Thoracic aorta (tissue), 2 donors: ENCODE measurements at places on chromosomes 16 and 17.

GRCh38 chr17:66302761-66303626 is 581 bp downstream of the PRKCA start:
- DNase-seq: peak; percentile 11

DNA sequence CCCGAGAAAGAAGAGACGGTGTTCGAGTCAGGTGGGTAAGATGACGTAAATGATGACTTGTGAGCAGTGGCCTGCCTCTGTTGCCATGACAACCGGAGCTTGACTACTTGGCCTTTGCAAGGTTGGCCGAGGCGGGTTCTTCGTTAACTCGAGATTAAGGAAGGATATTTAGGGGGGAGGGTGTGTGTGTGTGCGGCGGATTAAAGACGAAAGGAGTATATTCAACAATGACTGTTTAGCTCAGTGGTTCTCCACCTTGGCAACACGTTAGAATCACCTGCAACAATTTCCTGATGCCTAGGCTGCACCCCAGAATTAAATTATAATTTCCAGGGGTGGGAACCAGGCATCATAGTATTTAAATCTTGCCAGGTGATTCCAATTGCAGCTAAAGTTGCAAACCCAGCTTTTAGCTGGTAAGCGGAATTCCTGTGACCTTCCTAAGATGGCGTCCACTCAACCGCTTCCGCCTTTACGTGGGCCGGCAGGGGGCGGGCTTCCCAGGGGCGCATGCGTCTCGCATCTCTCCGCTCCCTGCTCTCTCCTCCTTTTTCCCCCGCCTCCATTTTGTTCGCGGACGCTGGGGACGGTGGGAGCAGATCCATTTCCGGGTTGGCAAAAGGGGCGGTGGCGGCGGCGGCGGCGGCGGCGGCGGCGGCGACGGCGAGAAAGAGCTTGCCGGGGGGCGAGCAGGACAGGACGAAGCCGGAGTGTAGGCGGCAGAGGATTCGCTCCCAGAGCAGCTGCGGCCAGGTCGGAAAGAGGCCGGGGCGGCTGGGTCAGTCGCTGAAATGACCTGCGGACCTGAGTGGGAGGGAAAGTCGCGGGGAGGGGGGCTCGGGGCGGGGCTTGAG is at the start of gene WIPF2:
WIPF2 (plus strand) TSS at position 565 of the 854 bp plus-strand sequence. CDS start 37,156 bp downstream, outside the sequence.
- DNase-seq: peak; percentile 84

DNA sequence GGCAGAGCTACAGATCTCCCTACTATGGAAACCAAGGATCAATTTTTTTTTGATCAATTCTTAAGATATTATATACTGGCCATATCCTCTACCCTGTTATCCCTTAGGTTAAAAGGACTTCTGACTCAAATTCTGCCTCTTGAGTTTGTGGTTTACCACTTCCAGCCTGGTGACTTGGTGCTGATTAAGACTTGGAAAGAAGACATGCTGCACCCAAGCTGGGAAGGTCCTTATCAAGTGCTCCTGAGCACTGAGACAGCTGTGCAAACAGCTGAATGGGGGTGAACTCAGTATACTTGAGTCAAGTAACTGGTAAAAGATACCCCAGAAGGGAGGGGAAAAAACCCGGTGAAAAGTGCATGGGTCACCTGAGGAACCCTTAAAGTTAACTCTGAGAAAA is 20.5 kb upstream of the SPACA3 start:
- no peak for DNase-seq

GRCh38 chr16:66923247-66923731 is 2.0 kb downstream of the RRAD start:
- no peak for DNase-seq

DNA sequence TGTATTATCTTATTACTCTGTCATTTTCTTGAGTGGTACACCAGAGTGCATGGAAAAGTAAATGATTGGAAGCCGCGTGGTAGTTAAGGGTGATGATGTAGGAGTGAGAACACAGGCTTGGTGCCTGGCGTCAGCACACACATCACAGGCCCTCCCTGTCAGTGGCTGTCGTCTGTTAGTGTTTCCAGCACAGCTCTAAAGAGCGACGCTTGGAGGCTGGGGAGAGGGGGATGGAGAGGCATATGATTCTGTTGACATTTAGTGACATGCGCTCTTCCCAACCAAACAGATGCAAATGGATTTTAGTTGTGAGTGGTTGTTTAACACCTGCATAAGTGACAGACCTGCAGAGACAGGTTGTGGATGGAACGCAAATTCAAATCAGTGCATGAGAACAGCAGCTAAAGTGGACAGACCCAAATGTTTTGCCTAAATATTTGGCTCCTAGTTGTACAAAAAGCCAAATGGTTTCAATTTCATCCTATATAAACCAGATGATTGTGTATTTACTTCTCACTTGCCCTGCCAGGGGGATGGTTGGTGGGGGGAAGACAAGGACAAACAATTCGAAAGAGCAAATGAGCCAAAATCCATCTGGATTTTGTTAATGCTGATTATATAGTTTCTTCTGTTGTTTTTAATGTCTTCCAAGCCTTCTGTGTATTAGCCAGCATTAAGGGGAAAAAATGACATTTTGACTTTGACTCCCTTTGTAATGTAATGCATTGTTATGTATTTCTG is 222.3 kb downstream of the WWOX start:
- no peak for DNase-seq

DNA sequence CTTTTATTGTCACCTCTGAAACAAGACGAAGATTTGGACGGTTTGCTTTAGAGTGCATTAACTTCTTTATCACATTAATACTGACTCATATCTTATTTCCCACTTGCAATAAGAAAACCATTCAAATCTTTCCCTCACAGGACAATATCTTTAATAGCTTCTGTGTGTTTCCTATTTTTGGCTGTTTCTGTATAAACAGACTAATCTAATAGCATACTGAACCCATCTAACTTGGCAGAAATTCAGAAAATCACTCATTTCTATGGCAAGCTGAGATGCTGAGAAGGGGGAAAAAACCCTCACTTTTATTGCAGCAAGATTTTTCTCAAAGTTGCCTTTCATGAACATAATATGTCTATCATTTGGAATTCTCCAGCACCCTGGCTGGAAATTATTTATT is 524.9 kb downstream of the WWOX start:
- DNase-seq: no peak

DNA sequence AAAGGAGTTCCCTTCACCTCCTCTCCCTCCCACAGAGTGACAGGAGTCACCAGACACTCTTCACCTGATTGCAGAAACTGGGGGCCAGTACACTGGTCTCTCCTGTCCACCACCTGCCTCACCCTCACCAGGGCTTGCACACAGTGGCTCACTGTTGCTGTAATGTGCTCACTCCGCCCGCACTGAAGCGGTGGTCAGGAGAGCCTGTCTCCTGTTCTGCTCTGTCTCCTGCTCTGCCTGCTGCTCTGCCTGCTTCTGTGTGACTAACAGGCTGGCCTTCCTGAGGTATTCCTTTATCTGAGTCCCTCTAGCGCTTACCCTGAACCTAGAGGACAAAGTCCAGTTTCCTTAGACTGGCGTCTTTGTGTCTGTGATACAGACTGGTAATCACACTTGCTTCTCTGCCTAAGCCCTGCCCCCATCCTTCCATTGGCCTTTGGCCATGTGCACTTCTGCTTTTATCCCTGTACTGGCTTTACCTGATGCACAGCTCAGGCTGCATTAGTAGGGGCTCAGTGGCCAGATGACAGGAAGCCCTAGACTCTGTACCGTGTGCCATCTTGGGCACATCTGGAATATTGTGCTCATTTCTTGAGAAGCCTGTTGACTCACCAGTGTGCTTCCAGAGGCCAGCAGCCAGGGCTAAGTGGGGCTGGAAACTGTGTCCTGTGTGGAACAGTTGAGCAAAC is 13.3 kb downstream of the PROCA1 start:
- DNase-seq: no peak

DNA sequence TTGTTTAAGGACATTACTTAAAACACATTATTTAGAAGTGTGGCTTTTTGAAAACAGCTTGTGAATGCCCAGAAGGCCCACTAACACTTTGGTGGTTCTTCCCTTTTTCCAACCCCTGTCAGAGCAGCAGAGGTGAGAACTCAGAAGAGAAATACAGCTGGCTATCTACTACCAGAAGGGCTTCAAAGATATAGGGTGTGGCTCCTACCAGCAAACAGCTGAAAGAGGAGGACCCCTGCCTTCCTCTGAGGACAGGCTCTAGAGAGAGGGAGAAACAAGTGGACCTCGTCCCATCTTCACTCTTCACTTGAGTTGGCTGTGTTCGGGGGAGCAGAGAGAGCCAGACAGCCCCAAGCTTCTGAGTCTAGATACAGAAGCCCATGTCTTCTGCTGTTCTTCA is 6.9 kb upstream of the RAPGEFL1 start:
- no peak for DNase-seq

DNA sequence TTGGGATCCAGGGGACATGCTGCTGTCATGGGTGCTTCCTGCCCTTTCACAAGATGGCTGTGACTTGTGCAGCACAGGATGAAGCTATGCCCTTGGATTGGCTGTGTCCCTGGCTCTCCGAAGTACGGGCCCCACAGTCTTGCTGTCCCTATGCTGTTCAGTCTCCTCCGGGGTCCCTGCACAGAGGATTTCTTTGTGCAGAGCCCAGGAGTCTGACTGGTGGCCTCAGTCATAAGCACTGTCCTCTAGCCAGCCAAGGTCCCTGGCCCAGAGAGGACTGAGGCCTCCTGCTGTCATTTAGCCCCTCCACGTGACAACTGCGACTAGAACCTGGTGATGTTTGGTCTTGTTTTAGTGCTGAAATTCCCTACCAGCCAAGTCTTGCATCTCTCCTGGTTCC is 42.4 kb upstream of the CRISPLD2 start:
- no peak for DNase-seq

DNA sequence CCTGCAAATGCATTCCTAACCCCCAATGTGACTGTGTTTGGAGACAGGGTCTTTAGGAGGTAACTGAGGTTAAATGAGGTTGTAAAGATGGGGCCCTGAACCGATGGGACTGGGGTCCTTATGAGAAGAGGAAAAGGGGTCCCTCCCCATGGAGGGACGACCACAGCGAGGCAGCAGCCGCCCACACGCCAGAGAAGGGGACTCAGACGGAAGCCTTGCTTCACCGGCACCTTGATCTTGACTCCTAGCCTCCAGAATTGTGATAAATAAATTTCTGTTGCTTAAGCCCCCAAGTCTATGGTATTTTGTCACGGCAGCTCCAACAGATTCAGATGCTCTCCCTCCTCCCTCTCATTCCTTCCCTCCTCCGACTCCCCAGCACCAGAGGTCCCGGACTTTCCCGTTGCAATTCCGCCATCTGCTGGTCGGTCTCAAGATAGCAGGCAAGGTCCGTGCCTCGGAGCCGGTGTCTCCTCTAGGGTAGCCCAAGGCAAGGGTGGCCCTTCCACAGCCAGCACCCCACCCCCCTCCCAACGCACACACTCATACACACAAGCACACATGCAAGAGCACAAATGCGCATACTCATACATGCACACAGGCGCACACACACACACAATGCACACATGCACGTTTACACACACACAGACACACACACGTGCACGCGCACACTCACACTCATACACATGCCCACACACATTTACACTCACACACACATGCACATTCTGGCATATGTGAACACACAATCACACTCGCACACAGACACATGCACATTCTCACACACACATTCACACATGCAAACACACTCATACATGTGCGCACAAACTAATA is 23.1 kb upstream of the C16orf78 start:
- DNase-seq: no peak

GRCh38 chr17:42399121-42399520 is 10.9 kb upstream of the STAT3 start:
- no peak for DNase-seq

DNA sequence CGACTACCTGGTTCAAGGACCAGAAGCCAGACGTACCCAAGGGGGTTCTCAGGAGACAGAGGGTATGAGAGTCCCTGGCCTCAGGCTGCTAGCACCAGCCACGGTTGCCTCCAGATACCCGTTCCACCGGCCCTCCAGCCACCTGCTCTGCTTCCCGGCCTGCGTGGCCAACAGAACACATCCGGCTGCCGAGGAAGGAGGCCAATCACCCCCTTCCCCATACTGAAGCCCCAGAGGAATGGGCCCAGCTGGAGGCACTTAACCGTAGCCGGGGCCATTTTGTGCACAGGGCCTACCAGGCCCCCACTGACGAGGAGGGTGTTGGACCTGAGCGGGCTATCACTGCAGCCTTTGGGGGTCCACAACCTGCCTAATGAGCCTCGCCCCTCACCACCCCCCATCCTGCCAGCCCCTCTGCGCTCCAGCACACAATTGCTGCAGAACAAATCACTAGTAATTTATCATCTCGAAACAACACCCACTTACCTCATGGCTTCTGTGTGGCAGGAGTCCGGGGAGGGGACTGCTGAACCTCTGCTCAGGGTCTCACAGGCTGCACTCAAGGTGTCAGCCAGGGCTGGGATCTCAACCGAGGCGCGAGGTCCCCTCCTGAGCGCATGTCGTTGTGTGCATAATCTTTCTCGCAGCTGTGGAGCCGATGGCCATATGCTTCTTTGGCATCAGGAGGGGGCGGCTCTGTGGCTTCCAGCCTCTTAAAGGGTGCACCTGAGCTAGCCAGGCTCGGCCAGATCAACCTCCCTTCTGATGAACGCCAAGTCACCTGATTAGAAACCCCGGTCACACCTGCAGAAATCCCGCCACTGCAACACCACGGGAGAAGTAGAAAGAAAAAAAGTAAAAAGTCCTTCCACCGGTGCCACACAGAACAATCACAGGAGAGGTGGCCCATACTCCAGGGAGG is 10.1 kb upstream of the KREMEN2 start:
- DNase-seq: no peak

DNA sequence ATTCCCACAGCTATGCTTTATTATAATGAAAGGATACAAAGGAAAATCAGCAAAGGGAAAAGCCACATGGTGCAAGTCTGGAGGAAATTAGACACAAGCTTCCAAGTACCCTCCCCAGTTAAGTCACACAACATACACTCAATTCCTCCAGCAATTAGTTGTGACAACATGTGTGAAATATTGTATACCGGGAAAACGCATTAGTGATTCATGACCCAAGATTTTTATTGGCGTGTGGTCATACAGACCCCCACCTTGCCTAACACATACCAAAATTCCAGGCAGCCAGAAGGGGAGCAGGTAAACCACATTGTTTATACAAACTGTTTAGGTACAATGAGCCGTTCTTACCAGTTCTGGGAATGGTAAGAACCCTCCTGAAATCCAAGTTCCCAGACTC is 160.6 kb downstream of the CYB561 start:
- no peak for DNase-seq

DNA sequence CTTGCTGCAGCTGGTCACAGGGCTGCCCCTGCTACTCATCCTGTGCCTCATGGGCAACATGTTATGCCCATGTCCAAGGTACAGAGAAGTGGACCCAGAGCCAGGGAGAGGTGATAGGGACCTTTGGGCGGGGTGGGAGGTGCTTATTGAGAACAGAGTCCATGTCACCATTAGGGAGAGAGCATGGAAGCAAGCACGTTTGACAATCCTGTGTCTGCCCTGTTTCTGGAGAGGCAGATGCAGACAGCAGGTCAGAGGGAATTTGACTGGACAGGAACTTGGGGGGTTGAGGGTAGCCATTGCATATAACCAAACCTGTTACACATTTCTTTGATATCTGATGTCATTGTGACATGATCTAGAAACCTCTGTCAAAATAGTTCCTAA is 14.3 kb upstream of the ARL4D start:
- DNase-seq: no peak
